NCI-H510A treated with DMSO at 0.1 percent for 48 hours (cell line): ENCODE measurements at places on chromosomes 2 and 18.

GRCh38 chr2:221641181-221641871 lies 69.2 kb upstream of the EPHA4 start:
- DNase-seq, result no peak

- DNase-seq, result no peak
These were observed 202.0 kb upstream of the SLC14A2 start for GRCh38 chr18:45413180-45413836.

DNA sequence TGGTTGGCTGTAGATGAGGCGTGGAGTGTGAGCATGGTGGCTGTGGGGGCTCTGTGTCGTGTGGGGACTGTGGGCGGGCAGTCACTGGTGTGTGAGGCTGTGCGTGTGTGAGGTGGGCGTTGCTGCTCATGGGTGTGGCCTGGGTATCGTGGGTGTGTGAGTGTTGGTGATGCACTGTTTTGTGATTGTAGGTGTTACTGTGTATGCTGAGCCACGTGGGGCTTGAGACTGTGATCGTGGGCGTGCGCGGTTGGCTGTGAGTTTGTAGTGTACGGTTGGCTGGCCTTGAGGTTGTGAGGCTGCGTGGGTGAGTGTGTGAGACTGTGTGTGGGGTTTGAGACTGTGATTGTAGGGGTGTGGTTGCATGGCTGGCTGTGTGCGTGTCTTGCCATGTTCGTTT lies 8.5 kb downstream of the INHBB start:
- DNase-seq, result no peak

- peak; percentile 1 for DNase-seq
These were observed 188.2 kb upstream of the XIRP2 start for GRCh38 chr2:166700079-166700478.

- DNase-seq, result no peak
These were observed 823 bp upstream of the RNU2-63P start for GRCh38 chr2:88016960-88017779.

GRCh38 chr2:46179037-46179621 lies 118.1 kb upstream of the EPAS1 start:
- DNase-seq, result peak; percentile 42
